ENCODE measurements at places on chromosomes 6 and 20.
A peak's percentile ranks its signal among the peaks of the same experiment; 100 is the strongest.

- DNase-seq, result peak; percentile 51
These were observed 18.7 kb downstream of the BTN3A1 start for GRCh38 chr6:26420688-26421171.

- no peak for DNase-seq
These were observed 22.6 kb downstream of the GHRH start for GRCh38 chr20:37238935-37239451.

DNA sequence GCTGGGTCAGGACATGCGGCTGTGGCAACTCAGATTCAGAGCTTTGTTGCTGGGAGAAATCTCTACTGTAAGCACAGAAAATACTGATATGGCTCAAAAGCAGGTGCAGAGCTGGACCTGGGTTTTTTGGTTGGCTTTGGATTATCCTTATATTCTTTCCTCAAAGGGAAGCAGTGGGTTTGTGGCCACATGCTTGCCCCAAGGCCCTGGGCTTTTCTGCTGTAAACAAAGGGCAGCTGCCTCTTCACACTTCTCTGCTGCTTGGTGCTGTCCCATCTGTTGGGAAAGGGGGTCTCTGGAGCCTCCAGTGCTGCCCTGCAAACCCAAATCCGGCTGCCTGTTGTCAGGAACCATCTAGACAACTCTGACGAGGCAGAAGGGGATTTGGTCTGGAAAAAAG, 52.4 kb downstream of the ANKRD6 start:
- no peak for DNase-seq

DNA sequence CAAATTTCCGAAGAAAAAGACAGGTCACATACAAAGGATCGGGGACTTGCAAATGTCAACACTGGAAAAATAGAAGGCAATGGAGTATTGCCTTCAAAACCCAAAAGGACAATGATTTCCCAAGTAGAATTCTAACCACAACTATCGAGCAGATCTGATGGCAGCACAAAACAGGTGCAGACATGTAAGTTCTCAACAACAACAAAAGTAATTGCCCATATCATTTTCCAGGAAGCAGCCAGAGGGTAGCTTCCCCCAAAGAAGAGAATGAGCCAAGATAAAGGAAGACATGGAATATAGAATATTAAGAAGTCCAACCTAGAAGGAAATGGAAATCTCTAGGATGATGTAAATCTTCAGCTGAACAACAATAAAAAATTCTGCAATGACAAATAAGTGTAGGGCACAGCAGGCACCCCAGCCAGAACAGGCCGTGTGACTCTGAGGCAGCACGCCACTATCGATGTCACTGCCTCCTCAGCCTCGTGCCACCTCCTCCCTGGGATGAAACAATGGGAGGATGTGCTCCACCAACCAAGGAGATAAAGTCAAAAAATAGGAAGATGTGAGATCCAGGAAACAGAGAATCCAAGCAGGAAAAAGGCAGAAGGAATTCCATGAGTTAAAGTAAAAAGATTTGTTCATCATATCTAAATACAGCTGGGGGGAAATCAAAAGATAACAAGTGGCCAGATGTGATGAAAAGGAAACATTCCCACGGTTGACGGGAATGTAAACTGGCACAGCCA, 34.1 kb downstream of the SERPINB1 start:
- no peak for DNase-seq

- no peak for DNase-seq
These were observed 5.6 kb upstream of the UCKL1 start for GRCh38 chr20:63961664-63962425.

DNA sequence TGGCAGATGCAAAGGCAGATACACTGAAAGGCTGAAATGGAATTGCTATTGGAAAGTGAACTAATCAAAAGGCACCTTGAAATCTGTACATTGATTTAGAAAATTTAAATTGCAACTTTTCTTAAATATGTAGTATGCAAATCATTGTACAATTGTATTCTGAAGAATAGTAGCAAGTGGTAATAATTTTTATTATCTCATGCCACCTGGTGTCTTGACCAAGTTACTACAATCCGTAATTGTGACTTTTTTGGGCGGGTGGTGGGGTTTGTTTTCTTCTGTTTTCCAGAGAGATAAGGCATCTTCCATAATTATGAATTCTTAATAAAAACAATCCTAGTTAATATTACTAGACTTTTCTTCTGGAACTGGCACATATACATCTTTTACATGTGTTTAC, 12.5 kb upstream of the BCKDHB start:
- peak; percentile 39 for DNase-seq

DNA sequence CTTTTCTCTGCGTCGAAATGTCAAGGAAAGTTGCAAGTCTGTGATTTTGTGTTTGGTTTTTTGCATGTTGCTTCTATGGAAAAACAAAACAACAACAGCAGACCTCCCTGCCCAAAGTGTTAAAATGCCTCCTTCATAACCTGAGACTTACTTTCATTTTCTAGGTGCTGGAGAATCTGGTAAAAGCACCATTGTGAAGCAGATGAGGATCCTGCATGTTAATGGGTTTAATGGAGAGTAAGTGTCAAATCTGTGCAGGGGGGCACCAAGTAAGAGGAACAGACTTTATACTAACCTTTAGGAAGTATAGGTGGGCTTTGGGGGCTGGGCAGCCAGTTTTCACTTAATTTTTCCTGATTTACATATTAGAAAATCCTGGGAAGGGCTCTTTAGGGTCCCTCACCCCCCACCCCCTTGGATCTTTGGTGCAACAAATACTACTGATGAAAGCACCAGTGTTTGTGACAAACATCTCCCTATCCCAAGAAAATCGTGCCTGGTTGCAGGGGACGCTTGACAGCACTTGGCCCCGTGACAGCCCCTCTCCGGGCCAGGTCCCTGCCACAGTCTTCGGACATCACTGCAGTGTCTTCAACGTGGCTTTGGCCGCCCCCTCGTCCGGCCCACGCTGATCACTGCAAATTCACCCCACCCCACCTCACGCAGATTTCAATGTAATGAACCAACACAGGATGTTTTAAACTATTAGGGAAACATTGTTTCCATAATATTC, 43.1 kb downstream of the GNAS start:
- DNase-seq, result no peak

- DNase-seq, result no peak
These were observed 76.4 kb upstream of the FLRT3 start for GRCh38 chr20:14413835-14414234.

- DNase-seq, result peak; percentile 87
These were observed 94.6 kb downstream of the ARMC2 start for GRCh38 chr6:108942556-108943492.

DNA sequence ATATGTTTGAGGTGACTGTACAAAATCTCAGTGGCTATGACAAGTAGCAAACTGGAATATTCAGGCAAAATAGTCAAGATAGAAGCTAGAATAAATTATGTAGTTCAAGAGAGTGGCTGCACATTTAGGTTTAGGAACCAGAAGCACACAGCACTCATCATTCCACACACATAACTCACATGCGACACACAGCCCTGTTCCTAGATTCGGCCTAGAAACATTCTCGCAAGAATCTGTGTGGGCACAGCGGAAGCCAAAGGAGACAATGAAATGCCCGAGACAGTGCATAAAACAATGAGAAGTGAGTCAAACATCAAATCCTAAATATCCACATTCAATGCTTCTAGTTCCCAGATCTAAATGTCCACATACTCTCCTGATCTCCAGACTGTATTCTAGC, 9.5 kb upstream of the SUPT3H start:
- no peak for DNase-seq

GRCh38 chr6:67606906-67607828, 1027.9 kb upstream of the ADGRB3 start:
- no peak for DNase-seq

- DNase-seq, result peak; percentile 91
These were observed 42.1 kb upstream of the BTN3A2 start for GRCh38 chr6:26322645-26323482.

- no peak for DNase-seq
These were observed 10.6 kb upstream of the TTPAL start for GRCh38 chr20:44465001-44465560.

DNA sequence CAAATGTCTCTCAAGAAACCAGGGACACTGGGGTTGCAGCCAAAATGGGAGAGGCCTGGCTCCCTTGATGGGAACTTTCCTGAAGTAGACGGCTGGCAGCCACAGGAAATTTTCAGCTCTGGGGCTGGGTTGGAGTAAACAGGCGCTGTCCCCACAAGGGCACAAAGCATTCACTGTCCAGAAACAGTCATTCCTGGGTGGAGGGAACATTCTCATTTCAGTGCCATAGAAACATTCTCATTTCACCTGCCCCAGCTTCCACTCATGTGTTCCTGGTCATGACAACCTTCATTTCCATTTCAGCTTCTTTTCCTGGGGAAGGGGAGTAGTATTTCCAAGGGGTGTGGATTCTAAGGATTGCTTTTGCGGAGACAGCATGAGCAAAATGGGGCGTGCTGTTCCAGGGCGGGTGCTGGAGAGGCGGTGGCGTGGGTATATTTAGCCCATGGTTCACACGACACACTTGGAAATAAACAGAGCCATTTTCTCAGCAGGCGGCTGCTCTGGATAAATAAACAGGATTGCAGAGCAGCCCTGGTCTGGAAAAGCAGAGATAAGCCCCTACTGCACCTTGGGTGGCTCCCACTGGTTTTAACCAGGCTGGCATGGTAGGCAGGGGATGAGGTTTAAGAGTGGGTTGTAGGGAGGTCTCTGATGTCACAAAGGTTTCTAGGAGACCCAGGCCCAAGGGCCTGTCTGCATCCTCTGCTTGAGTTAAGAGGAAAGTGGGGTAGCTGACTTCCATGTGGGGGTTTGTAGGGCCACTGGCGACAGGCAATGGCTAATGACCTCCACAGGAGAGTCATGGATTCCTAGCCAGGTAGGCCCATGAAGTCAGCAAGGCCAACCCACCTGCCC, 32.9 kb downstream of the COX4I2 start:
- no peak for DNase-seq

DNA sequence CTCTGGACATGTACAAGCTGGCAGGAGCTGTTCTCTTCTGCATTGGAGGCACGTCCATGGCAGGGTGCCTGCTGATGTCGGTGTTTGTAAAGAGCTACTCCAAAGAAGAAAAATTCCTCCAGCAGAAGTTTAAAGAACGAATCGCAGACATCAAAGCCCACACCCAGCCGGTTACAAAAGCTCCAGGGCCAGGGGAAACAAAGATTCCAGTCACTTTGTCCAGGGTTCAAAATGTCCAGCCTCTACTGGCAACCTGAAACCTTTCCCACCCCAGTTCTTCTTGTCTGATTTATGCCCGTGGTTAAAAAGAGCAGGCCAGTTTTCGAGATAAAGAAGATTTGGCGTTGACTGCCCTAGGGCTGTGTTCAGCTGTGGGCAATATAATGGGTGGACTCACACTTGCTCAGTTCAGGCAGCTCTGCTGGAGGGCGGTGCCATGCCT, 19.7 kb downstream of the NRSN1 start:
- no peak for DNase-seq

DNA sequence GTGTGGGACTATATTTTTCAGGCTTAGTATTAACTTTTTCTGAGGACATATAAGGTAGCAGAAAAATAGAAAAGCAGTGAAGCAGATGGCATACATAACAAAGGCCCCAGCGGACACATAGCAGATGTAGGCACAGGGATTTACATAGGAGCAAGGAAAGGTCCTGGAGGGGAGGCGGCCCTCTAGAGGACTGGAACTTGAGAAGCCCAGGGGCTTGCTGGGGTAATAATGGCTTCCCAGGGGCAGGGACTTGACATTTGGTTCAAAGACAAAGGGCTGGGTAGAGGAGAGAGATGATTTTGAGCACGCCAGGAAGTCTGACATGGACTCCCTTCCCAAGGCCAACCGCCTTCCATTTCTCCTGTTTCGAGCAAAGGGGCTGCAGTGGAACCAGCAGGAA, 31.7 kb upstream of the OSTM1 start:
- DNase-seq, result no peak

GRCh38 chr6:170090561-170090960, 200.3 kb downstream of the DLL1 start:
- DNase-seq, result no peak

GRCh38 chr6:45169815-45170214, 158.3 kb upstream of the RUNX2 start:
- no peak for DNase-seq

Measured in Jurkat, Clone E6-1 (cell line).